ENCODE measurements at places on chromosomes 6 and 20. TPM values are rescaled to one million over a fixed set of nuclear protein-coding genes. Genes with fewer than 3 reads are reported as not detected.

- no peak for DNase-seq
These were observed 87.9 kb upstream of the BMP5 start for GRCh38 chr6:55963301-55963700.

DNA sequence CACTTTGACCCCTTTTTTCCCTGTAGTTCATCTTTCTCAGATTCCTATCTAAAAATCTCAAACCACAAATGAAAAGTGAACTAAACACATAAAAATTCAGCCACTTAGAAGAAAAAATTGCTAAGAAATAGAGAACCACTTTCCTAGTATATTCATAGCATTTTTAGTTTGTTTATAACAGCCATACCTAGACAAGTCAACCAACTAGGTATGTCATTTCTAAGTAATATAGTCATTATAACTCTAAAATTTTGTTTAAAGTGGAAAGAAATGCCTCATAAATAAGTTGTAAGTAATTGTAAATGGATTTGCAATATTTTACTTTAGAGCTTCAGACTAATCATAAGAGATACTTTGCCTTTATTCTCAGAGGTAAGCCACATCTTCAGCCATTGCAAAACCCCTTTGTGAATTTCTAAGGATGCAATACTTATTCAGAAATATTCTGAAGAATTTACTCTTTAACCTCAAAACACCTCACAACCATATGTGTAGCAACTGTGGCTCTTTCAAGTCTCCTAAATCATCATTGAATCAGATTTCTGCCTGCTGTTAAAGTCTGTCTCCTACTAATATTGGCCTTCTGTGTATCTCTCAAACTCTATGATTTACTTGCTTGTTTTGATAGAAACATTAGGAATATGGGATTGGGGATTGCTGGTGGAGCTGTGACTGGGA, 6.9 kb upstream of the SUMO4 start:
- no peak for DNase-seq

- DNase-seq: no peak
These were observed 33.1 kb upstream of the GABRR1 start for GRCh38 chr6:89250239-89250638.

- no peak for DNase-seq
These were observed 19.5 kb upstream of the TCFL5 start for GRCh38 chr20:62880935-62881661.

- DNase-seq: no peak
These were observed 32.5 kb downstream of the ADGRG6 start for GRCh38 chr6:142334294-142334693.

The ENPP5 gene
- total RNA-seq: 5.3 TPM

The CPXM1 gene
- 7.3 TPM for total RNA-seq

The TCP1 gene
- 378 TPM for total RNA-seq
